AG04450 (cell line): ENCODE measurements at places on chromosomes 6 and 20.

- no peak for DNase-seq
Measured at GRCh38 chr6:125759184-125759902, 9.9 kb downstream of the HEY2 start.

- DNase-seq = no peak
Measured at GRCh38 chr6:72820906-72821305, 199.0 kb downstream of the KCNQ5 start.

DNA sequence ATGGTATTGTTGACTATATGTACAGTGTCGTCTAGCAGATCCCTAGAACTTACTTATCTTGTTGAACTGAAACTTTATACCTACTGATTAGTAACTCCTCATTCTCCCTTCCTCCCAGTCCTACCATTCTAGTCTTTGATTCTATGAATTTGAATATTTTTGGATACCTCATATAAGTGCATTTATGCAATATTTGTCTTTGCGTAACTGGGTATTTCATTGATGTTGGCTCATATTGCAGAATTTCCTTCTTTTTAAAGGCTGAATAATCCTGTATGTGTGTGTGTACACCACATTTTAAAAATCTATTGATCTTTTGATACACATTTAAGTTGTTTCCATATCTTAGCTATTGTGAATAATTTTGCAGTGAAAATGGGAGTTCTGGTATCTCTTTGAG, 119.9 kb downstream of the SOX4 start:
- no peak for DNase-seq

DNA sequence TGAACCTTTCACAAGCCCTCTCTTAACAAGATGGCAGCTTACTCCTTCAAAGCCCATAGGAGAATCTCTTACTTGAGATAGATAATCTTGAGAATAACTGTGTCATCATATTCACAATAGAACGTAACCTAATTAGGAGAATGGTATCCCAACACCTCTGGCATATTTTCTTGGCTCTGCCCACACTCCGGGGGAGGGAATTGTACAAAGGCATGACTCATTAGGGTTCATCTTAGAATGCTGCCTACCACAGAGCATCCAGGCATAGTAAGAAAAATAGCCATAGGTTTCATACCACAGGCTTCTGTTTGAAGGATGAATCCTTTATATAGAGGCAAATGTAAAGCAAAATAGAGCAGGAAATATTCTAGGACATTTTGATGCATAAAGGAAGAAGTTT, 1100.6 kb upstream of the CITED2 start:
- no peak for DNase-seq

GRCh38 chr6:107654764-107655163, 164.8 kb downstream of the SOBP start:
- DNase-seq = no peak
